Right cardiac atrium (tissue), 5 donors: ENCODE measurements at places on chromosomes 4 and X. TPM values are rescaled to one million over a fixed set of nuclear protein-coding genes. Genes with fewer than 3 reads are reported as not detected.

The CENPE gene
- polyA plus RNA-seq, result 0.14 TPM

GRCh38 chr4:74038425-74039314, at the start of gene CXCL3:
Gene CXCL3 (minus strand): TSS chr4:74038689. CDS start chr4:74038611, 78 bp downstream.
- peak; percentile 92 for DNase-seq

DNA sequence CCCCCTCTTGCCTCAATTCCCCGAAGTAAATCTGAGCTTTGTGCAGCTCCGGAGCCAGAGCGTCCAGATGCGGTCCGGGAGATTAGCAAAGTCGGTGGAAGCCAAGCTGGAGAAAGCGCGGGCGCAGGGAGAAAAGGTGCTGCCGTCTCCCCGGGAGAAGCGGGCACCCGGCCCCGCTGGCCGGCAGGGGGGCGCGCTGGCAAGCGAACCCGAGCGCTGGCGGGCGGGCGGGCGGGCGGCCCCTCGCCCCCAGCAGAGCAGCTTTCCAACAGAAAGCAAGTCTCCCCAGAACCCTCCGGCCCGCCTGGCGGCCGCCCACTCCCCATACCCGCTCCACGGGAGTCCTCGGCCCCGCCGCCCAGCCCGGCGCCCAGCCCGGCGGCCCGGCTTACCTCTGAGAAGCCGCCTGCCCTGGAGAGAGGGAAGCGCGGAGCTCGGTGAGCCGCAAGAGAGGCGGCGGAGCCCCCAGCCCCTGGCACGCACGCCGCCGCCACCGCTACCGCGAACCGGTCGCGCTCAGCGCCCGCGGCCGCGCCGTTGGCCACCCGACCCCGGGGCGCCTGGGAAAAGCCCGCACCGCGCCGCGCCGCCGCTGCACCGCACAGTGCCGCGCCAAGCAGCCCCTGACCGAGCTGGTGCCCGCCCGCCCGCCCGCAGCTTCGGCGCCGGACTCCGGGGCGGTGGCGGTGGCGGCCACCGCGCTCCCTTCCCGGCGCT, 529 bp upstream of the CITED1 start:
- no peak for DNase-seq

GRCh38 chrX:66625525-66625924, 13.4 kb downstream of the EDA2R start:
- DNase-seq, result no peak

- DNase-seq, result no peak
Measured at GRCh38 chr4:30256116-30256832, 463.9 kb upstream of the PCDH7 start.

DNA sequence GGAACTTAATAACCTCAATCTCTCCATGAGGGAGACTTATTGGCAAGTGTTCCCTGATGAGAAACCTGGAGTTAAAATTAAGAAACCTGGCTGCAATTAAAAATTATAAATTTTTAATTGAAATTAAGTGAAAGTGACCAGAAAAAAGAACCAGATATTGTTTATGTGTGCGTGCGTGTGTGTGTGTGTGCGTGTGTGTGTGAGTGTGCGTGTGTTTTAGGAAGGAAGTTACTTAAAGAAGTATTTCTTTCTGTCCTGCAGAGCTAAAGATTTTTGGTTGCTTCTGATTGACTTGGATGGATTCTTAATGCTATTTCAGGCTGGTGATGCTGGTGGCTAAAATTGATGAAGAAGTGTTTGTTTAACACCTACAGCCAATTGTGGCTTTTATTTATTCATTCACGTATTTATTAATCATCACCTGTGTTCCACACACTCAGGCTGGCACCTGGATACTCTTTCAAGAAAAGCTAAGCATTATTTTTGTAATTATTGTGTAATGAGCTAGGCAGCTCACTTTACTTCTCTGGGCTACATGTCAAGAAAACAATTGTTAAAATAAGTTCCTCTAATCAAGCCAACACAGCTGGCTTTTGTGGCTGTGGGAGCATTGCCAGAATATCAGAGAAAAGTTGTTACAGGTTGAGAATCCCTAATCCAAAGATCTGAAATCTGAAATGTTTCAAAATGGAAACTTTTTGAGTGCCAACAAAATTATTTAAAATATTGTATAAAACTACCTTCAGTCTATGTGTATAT, 68.5 kb downstream of the CEP44 start:
- no peak for DNase-seq

DNA sequence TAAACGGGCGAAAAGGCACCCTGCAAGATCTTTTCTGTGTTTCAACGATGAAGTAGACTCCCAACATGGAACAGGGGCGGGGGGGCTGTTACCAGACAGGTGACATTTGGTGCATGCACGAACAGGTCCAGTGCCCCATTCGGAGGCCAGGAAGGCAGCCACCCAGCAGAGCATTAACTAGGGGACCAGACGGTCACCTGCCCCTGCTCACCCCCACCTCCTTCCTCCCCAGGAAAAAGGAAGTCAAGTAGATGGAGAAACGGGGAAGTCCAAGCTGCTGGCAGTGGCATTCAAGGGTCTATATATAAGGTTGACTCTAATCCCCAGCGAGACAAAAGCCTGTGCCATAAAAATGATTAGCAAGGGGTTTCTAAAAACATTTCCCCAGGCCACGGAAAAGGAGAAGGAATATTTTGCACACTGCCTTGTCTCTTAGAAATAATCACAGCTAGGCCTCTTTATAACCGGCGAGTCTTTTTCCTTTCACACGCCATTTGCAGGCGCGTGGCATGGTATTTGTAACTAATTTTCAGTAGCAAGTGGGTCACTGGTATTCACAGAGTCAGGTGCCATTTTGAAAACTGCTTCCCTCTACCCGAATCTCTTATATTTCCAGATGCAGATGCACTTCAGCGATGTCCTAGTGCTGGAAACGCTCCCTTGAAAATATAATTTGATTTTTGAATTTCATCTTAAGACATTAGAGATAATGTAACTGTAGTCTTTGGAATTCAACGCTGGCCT, 1.2 kb upstream of the TMSB4X start:
- DNase-seq, result peak; percentile 69

DNA sequence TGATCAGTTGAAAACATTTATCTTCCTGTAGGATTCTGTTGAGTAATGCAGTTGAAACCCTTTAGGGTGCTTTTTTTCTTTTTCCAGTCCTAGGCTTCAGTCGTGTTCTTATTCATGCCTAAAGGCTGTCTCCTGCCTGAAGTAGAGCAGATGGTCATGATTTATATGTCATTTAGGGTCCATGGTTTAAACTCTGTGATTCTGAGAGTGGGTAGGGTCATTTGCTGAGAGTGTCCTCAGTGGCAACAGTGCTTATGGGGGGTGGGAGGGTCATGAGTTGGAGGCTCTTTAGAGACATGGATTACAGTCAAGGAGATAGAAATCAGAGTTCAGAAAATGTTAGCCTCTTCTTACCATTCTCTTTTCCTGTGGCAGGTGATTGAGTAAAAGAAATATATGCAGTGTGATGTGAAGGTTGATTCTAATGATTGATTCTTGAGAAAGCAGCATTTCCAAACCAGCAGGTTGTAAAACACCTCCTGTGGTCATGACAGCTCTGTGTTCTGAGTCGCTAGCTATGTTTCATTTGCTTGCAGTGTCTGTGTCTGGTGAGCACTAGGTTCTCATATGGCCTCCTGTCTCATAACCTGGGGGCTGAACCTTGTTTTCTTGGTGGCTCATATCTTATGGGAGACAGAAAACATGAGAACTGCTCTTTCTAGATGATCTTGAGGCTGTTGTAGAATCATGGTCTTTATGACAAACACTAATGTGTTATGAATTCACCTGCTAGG, 60.4 kb downstream of the JADE1 start:
- DNase-seq, result no peak
